ENCODE measurements at places on chromosomes 1 and 21. TPM values are rescaled to one million over a fixed set of nuclear protein-coding genes. Genes with fewer than 3 reads are reported as not detected.
A peak's percentile ranks its signal among the peaks of the same experiment; 100 is the strongest.

GRCh38 chr1:3029991-3030662, 8.9 kb downstream of the ACTRT2 start:
- no peak for DNase-seq

The HRNR gene
- total RNA-seq, result not detected

DNA sequence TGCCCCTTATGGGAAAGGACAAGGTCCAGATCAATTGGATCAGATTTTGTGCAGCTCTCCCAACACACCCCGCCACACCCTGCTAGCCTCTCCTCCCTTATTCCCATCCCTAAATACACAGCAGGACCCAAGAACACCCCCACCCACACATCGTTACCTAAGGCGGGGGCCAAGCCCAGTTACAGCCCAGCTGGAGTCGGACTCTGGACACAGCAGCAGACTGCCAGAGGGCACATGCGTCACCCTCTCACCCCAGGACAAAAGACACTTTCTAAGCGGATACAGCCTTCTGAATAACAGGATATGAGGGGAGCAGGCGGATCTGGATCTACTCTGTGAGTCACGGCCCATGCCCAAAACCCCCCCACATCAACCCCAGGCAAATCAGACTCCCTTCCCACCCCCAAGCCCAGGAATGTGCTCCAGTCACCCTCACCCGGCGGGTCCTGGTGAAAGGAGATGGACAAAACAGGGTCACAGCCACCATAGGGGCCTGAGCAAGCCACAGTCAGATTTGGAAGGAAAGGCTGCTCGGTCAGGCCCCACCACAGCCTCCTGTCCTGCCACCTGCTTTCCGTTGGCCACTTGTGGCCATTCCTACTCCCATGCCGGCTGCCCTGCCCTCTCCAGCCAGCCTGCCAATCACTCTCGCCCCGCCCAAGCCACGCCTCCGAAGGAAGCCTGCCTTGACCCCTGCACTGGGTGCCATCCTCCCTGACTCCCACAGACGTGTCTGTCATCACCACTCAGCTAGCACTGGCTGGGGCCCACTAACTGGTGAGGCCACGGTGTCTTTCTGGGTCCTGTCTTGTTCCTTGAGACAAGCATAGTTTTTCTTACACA, 4.0 kb downstream of the S100A16 start:
- DNase-seq, result peak; percentile 89

DNA sequence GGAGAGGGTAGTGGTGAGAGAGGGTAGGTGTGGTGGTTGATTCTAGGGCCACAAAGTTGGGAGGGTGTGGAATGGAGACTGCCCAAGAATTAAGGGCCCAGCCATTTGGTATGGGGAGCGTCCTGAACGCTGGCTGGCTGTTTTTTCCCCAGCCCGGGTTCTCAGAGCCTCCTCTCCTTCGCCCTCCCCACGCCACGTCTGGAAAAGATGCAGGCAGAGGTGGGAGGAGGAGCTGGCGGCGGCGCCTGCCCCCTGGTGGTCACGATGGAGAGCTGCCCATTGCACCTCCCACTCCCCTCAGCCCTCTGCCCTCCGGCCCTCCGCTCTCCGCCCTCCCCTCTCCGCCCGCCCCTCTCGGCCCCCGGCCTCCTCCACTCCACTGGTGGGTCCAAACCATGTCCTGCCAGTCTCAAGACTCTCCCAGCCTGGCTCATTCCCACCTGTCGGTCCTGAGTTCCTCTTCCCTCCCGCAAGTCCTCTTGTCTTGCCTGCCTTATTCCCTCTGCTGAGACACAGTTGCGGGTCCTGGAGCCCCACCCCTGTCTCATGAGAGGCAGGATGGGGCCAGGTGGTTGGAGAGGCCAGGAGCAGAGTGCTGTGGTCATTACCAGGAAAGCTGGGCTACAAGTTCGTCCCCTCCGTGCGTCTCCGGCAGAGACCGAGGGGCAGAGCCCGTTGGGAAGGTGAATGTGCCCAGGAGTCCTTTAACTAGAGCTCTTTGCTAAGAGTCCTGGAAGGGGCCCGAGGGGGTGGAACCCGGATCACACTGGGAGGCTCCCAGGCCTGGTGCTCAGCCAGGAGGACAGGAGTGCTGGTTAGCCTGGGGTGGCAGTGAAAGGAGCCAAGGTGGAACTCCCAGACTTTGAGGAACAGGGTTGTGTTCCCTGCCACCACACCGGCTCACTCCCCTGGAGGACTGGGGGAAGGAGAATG, 22.6 kb downstream of the ETNK2 start:
- peak; percentile 79 for DNase-seq

Measured in mucosa of descending colon (tissue), 3 donors.